ENCODE measurements at places on chromosomes 1 and 21.

DNA sequence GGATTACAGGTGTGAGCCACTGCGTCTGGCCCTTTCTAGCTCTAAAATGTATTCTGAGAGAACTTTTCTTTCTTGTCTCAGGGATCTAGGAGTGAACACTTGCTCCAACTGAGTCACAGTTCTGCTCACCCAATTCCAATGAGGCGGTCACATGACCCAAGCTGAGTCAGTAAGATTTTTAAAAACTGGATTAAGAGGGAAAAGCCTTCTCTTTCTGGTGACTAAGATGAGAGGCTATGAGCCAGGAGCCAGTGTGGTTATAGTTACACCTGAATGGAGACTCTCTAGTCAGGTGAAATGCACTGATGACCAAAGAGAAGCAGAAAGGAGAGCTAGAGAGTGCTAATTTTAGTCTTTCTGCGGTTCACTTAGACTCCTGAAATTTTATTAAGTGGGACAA, 9.5 kb upstream of the DEPDC1 start:
- no peak for DNase-seq

GRCh38 chr1:38586993-38587646, 272.5 kb downstream of the RRAGC start:
- no peak for DNase-seq

DNA sequence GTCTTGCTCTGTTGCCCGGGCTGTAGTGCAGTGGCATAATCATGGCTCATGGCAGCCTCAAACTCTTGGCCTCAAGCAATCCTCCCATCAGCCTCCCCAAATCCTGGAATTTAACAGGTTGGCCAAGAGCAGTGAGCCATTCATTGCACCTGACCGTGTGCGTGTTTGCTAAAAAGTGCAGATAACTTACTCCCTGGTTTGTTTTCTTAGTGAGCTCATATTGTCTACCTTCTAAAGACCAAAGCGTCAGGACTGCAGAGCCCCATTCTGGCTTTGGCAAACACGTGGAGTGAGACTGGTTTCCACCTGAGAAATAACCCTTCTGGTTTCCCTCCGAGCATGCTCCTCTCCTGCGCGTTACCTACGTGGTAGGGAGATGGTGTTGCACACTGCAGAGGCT, 32.2 kb upstream of the CA6 start:
- DNase-seq = no peak

DNA sequence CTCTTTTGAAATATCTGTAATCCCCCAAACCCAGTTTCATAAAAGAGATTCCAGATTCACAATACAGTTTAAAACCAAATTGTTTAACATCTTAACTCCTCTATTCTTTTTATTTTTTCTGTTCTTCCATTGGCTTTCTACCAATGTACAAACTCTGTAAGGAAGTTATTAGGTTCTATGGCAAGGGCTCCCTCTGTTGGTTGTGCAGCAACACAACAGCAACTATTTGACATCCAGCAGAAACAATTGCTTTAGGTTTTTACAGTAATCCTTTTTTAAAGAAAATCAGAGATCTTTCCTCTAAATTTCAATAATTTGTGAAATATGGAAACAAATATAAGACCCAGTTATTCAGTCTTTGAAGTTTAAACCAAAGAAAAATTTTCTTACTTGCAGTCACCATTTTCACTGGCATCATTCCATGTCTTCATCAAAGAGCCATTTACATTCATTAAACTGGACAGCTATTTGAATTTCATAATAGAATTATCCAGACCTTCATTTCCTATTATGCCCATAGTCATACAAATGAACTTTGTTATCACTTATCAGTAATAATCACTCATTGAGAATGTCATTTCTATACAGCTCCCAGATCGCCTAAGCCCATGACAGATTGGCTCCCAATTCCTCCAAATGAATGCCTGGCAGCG, 46.5 kb upstream of the RNF11 start:
- peak; percentile 1 for DNase-seq

DNA sequence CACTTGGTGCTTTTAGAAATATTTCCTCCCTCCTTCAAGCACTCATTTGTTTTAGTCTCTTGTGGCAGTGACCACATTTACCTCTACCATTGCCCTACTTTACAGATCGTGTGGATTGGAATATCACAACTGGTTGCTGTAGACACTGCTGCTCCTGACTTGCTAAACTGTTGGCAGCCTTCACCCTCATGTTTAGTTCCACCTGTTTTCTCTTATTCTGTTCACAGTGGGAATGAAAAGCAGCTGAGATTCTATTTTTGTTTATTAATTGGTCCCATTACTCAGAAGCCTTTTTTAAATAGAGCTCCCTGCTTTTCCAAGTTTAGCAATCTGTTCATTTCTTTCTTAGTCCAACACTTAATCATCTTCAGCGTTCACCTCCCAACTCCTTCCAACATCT, 308.9 kb downstream of the RWDD3 start:
- no peak for DNase-seq

DNA sequence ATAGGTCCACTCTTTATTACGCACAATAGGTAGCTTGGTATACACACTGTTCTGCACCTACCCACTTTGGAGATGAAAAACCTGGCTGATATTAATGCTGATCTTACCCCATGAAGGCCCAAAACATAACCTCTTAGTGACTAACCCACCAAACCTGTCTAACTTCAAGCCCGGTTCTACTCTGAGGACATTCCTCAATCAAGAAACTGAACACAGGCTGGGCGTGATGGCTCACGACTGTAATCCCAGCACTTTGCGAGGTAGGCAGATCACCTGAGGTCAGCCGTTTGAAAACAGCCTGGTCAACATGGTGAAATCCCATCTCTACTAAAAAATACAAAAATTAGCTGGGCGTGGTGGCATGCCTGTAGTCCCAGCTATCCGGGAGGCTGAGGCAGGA, 50.5 kb downstream of the EYA3 start:
- DNase-seq = no peak

DNA sequence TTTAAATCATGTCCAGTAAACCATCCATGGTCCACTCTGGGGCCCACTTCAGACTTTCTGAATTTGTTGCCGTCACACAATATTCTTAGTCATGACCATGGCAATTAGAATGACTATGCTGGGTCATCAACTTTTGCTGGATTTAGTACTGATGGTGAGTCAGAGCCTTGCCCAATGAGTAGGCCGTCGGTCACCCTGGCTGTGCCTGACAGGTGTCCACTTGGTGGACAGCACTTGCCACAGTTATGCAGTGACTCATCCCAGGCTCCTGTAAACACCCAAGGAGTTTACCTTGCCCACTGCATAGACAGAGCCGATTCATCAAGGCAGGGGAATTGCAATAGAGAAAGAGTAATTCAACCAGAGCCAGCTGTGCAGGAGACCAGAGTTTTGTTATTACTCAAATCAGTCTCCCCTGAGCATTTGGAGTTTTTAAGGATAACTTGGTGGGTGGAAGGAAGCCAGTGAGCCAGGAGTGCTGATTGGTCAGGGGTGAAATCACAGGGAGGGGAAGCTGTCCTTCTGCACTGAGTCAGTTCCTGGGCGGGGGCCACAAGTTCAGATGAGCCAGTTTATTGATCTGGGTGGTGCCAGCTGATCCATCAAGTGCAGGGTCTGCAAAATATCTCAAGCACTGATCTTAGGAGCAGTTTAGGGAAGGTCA, 333.8 kb downstream of the PTPRU start:
- no peak for DNase-seq

- DNase-seq = no peak
These were observed 2.2 kb upstream of the G0S2 start for GRCh38 chr1:209672705-209673630.

DNA sequence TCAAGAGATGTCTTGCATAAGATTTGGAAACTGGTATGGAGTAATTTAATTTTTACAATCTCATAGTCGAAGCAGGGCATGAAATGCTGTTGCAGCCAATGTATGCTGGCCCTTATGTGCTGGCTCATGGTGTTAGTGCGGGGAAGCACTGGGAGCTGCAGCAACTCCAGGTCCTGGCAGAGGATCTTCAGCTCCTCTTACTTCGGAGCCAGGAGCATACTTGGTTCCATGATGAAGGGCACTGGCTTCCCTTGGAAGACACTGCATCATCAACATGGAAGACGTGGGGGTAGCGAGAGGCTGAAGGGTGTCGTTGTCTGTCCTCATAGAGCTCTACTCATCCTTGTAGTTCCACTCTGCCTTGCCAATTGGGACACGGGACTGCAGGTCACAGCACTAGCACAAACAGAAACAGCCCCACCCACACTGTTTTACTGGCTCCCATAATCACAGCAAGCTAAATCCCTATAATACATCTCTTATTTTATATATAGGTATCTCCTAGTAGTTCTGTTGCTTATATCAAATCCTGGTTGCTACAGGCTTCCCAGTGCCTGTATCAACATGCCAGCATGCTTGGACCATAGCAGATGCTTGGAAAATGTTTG, 22.4 kb downstream of the PLA2G2D start:
- no peak for DNase-seq

DNA sequence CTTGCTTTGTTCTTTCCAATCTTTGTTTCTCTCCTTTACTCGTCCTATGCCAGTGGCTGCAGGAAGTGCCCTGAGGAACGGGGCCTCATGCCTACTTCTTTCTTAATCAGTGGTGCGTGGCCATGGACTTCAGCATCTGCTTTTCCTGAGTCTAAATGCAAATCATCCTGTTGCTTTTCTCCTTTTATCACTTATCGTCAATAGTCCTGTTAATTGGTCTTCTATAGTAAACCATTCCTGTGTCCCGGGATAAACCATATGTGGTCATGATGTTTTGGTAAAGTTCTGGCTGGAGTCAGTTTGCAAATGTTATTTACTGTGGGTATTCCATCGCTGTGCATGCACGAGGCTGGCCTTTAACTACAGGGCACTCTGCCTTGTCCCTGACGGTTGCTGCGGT, 47.5 kb downstream of the AGPAT3 start:
- DNase-seq = no peak

- DNase-seq = no peak
These were observed 5.1 kb upstream of the ZZZ3 start for GRCh38 chr1:77687519-77687906.

GRCh38 chr1:165355977-165356811, at the start of gene LMX1A:
Gene LMX1A, minus strand, starts transcription at chr1:165356715. Its CDS starts 1,156 bp downstream, at chr1:165355559.
- no peak for DNase-seq

GRCh38 chr1:17719874-17720273, 35.3 kb upstream of the ACTL8 start:
- DNase-seq = no peak

GRCh38 chr1:114238053-114238452, 84.4 kb upstream of the SYT6 start:
- no peak for DNase-seq

- DNase-seq = no peak
These were observed 383.0 kb downstream of the SETD4 start for GRCh38 chr21:35677298-35677841.

GRCh38 chr21:32554832-32555638, 30.3 kb downstream of the TCP10L start:
- no peak for DNase-seq

- DNase-seq = no peak
These were observed 31.8 kb upstream of the OLIG2 start for GRCh38 chr21:32993894-32994293.

- no peak for DNase-seq
These were observed 975 bp upstream of the MNDA start for GRCh38 chr1:158830074-158830677.

GRCh38 chr1:38370716-38371504, 324.3 kb upstream of the POU3F1 start:
- no peak for DNase-seq
